ENCODE measurements at places on chromosomes 4 and X. TPM values are rescaled to one million over a fixed set of nuclear protein-coding genes. Genes with fewer than 3 reads are reported as not detected.

DNA sequence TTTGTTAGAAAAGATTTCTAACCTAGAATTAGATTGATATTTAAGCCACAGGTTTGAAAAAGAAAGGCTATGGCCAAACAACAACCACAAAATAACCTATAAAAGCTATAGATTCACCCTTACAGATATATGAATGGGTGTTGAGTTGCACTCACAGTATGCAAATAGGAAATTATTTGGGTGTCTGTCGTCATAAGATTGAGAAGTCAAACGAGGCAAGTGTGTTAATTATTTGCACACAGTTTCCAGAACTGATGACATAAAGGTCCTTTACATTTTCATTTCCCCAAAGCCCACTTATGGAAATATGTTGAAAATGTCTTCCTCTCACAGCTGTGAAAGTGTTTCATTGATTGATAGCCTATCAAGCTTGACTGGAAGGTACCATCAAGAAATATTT is 101.2 kb upstream of the CXCL13 start:
- H3K27ac ChIP-seq = no peak overlapping the region
- H3K4me1 ChIP-seq = no peaks in the 10 kb centered on the region
- H3K36me3 ChIP-seq = no peaks in the 10 kb centered on the region
- H3K4me3 ChIP-seq = no peak overlapping the region
- no peak for DNase-seq
- H3K27me3 ChIP-seq = no peaks in the 10 kb centered on the region

Gene FAM241A
- total RNA-seq = 1.9 TPM

Gene PLP1
- 4.0 TPM for total RNA-seq

Gene VCX
- total RNA-seq = not detected

- no peak for DNase-seq
- H3K27me3 ChIP-seq = no peaks in the 10 kb centered on the region
- H3K27ac ChIP-seq = no peak overlapping the region
- H3K36me3 ChIP-seq = no peaks in the 10 kb centered on the region
- H3K4me1 ChIP-seq = no peaks in the 10 kb centered on the region
Measured at GRCh38 chrX:95056901-95057300, 1382.9 kb downstream of the FAM133A start.

Gene TCEANC
- 3.5 TPM for total RNA-seq

GRCh38 chr4:103591841-103592240 is 127.9 kb downstream of the TACR3 start:
- no peak for DNase-seq
- H3K4me3 ChIP-seq = no peak overlapping the region
- H3K36me3 ChIP-seq = no peaks in the 10 kb centered on the region
- no peak overlapping the region for H3K27ac ChIP-seq

Gene MAGED4B
- 4.1 TPM for total RNA-seq

GRCh38 chr4:104649631-104650030 is 154.9 kb upstream of the CXXC4 start:
- no peaks in the 10 kb centered on the region for H3K36me3 ChIP-seq
- H3K27me3 ChIP-seq = no peaks in the 10 kb centered on the region
- DNase-seq = no peak
- no peak overlapping the region for H3K4me3 ChIP-seq

Gene IL13RA2
- 0.37 TPM for total RNA-seq

Gene DDX53
- not detected for total RNA-seq

DNA sequence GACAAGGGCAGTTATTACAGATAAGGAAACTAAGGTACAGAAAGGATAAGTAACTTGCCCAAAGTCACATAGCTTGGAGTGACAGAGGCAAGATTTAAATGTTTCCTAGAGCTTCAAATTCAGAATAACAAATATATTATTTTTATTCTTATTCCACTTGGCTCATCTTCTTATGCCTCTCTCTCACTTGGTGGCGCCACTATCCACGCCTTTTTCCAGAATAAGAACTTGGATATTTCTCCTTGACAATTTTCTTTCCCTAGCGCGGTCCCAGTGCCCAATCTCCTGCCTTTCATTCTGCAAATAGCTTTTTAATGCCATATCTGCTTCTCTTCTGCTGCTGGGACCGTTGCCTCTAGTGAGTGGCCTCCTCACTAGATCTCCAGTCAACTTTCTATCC is 78.5 kb downstream of the MSN start:
- H3K36me3 ChIP-seq = no peaks in the 10 kb centered on the region
- no peak for DNase-seq
- H3K27me3 ChIP-seq = no peaks in the 10 kb centered on the region
- no peak overlapping the region for H3K27ac ChIP-seq

- DNase-seq = no peak
- H3K27me3 ChIP-seq = no peaks in the 10 kb centered on the region
- H3K27ac ChIP-seq = no peak overlapping the region
- H3K4me1 ChIP-seq = no peaks in the 10 kb centered on the region
- H3K4me3 ChIP-seq = no peak overlapping the region
- H3K36me3 ChIP-seq = no peaks in the 10 kb centered on the region
Measured at GRCh38 chr4:173420324-173420752, 21.4 kb upstream of the SCRG1 start.

Gene ALG13
- total RNA-seq = 50.3 TPM

DNA sequence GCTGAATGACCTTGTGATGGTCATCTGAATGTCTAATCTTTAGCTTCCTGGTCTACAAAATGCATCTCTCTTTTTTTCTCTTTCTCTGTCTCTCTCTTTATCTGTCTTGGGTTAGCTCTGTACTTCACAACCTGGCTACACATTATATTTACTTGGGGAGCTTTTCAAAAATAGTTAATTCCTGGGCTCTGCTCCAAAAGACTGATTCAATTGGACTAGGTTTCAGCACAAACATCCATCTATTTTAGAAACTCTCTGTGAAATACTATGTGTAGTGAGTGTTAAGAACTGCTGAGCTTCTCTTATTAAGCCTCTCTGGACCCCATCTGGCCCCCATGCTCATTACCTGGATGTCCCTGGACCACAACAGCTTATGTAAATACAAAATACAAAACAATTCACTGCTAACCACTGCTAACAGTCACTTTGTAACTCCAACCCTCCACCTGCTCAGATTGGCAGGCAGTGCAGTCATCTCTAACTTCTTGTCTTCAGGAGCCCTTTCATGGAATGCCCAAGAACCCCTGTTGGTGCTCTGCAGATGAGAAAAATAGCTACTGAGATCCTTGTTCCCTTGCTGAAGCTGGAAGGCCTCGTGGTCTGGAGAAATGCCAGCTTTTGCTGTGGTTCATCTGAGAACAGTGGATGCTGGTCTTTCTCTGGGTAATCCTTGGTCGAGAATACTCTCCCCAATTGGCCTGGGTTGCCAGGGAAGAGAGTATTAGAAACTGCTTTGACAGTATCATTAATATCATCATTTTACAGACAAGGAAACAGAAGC is 14.8 kb upstream of the BOD1L1 start:
- no peak overlapping the region for H3K27ac ChIP-seq
- no peaks in the 10 kb centered on the region for H3K4me1 ChIP-seq
- no peaks in the 10 kb centered on the region for H3K27me3 ChIP-seq
- no peaks in the 10 kb centered on the region for H3K36me3 ChIP-seq

DNA sequence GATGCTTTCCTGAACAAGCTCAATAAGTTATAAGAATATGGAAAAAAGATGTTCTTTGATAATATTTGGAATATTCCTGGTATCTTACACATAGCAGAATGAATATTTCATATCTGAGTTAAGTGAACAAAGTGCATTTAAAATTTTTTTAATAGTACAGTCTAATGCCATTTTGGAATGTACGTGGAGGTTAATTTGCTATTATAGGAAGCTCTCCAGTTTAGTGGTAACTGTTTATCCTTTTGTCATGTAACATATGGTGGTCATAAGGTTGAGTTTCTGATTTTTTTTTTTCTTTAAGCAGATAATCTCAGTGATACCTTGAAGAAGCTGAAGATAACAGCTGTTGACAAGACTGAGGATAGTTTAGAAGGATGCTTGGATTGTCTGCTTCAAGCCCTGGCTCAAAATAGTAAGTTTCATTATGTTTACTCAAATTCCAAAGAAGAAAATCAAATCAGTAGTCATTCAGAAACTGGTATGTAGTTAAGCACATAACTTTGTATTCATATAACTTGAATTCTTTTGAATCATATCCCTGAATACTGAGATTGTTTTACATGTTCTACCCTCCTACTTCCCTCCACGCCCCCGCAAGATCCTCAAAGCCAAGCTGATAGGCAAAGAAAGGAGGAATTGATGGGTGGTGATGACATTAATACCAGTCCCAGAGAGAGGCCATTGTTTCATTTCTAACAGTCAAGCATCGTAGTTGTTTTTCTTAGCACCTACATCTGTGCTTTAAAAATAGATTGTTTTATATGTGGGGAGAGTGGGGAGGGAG is 32.1 kb downstream of the RAP1GDS1 start:
- no peak overlapping the region for H3K4me3 ChIP-seq
- H3K27me3 ChIP-seq = no peaks in the 10 kb centered on the region
- no peak overlapping the region for H3K27ac ChIP-seq
- no peak for DNase-seq
- no peaks in the 10 kb centered on the region for H3K36me3 ChIP-seq

- H3K4me3 ChIP-seq = no peak overlapping the region
- no peak for DNase-seq
- H3K36me3 ChIP-seq = no peaks in the 10 kb centered on the region
- no peaks in the 10 kb centered on the region for H3K27me3 ChIP-seq
Measured at GRCh38 chr4:100257567-100257966, 67.3 kb upstream of the DDIT4L start.

Gene FATE1
- total RNA-seq = not detected

DNA sequence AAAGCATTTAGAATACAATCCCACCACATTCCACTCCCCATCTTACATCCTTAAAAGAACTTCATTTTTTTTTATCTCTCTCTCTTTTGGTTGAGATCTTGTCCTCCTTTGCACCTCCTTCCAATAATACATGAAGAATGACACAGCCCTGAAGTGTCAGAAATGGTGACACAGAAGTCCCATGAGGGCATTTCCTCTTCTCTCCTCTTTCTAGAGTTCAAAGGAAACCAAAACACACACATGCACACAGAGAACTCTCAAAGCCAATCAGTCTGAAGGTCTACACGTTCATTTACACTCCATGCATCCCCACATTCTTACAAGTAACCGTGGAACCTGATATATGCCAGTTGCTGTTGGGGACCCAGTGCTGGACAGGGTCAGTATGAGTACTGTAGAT is 450.7 kb downstream of the HNRNPD start:
- H3K36me3 ChIP-seq = no peaks in the 10 kb centered on the region
- DNase-seq = no peak
- no peaks in the 10 kb centered on the region for H3K4me1 ChIP-seq

Gene LAMP2
- total RNA-seq = 77.2 TPM

Gene SULT1E1
- total RNA-seq = 0.19 TPM

GRCh38 chrX:1502241-1502640 is 34.7 kb downstream of the P2RY8 start:
- H3K36me3 ChIP-seq = no peaks in the 10 kb centered on the region

Gene FOXP3
- total RNA-seq = 0.21 TPM

- H3K4me3 ChIP-seq = no peak overlapping the region
- H3K36me3 ChIP-seq = no peaks in the 10 kb centered on the region
- H3K27ac ChIP-seq = no peak overlapping the region
- no peaks in the 10 kb centered on the region for H3K27me3 ChIP-seq
- DNase-seq = no peak
- no peaks in the 10 kb centered on the region for H3K4me1 ChIP-seq
Measured at GRCh38 chrX:78769101-78769755, 21.7 kb downstream of the LPAR4 start.

- H3K27me3 ChIP-seq = no peaks in the 10 kb centered on the region
- DNase-seq = no peak
- H3K36me3 ChIP-seq = no peaks in the 10 kb centered on the region
- no peak overlapping the region for H3K27ac ChIP-seq
- no peak overlapping the region for H3K4me3 ChIP-seq
Measured at GRCh38 chr4:44756559-44756958, 30.2 kb upstream of the GNPDA2 start.
